ENCODE measurements at places on chromosomes 1 and 21.

GRCh38 chr1:27536767-27537166 is 46.8 kb upstream of the WASF2 start:
- no peak for DNase-seq

DNA sequence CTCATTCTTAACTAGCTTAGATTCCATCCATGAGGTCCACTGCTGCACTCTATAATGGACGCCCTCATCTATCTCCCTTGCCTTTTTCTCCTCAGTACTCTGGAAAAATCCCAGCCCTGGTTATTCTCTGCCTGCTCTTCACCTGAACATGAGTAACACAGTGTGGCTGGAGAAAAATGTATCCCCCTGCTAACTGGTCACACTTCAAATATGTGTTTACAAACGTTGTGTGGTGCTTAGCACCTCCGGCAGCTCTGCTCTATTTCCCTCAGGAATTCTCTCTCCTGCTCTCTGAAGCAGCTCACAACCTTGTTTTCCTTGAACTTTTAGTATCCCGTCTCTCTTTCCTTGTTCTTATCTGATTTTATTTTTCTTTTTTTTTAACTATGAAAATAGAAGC is 4.1 kb downstream of the SCCPDH start:
- peak; percentile 52 for DNase-seq

DNA sequence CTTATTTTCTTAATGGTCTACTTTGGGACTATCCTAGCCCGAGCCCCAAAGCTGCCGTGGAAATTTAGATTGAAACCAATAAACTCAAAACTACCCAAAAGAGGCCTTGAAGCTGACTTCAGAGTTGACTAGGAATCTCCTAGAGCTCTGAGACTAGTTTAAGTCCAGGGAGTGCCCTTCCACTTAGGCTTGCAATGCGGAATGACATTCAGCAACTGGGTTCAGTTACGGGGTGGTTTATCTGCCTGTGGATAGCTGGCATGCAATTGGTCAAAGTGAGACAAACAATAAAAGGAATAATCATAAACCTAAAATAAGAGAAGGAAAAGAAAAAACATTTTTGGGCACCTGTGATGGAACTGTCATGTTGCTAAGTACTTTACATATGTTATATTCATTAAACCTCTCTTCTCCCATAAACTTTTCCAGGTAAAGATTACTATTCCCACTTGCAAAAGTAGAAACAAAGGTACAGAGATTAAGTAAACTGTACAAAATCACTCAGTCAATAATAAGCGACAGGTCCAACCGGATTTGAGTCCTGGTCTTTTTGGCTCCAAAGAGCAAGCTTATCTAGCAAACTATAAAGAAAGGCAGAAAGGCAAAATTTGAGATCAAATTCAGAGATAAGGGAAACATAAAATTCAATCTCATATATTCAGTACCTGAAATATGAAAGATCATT is 56.5 kb downstream of the GPATCH2 start:
- DNase-seq = no peak

DNA sequence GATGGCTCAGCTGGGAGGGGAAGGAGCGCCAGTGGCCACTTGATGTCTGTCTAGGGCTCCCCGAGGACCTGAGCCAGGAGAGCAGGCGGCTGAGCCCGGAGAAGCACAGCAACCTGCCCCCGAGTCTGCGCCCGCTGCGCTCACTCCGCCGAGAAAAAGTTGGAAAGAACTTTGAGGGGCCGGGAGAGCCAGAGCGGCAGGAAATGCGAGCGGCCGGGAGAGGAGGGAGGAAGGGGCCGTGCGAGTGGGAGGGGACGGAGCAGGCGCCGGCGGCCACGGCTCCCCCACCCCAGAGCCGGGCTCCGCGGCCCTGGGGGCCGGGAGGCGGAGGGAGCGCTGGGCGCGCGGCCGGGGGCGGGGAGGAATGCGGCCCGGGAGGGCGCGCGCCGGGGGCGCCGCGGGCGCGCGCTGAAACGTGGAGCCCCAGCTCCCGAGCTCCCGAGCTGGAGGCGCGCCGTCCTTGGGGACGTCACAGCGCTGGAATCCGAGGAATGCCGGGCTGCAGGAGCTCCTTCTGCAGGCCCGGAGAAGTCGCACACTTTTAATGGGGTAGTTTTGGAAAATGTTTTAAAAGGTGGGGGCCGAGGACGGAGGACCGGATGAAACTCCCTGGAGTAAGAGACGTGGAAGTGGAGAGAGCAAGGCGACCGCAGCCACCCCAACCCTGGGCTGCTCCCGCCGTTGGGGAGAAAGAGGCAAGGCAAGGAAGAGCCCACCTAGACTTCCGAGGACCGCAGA is at the start of gene PTPN14:
PTPN14 (minus strand) TSS at position 167 of the 738 bp plus-strand sequence. CDS start 86,799 bp downstream, outside the sequence.
- DNase-seq = no peak

GRCh38 chr1:28208818-28209441 is 23.9 kb downstream of the DNAJC8 start:
- peak; percentile 29 for DNase-seq

DNA sequence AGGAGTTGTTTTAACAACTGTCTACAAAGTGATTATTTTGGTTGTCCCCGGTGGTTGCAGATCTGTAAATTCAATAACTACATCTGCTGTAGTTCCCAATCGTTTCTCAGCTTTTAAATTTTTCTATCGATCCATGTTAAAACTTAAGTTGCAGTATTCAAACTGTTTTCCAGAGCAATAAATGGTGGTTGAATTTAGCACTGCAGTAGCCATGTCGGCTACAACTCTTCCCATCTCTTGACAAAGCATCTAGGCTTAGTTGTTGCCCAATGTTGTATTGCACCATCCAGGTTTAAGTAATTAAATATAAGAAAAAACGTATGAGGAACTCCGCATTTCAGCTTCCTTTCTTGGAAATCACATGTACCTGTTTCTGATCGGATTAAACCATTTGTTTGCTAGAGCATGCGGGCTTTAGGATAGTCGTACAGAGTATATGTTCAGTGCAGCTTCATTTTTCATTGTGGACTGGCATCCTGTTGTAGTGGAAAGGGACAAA is 996 bp downstream of the CNIH4 start:
- DNase-seq = no peak

- no peak for DNase-seq
These were observed 30.0 kb downstream of the ZMYM4 start for GRCh38 chr1:35298464-35298863.

GRCh38 chr1:64664299-64664698 is 80.6 kb upstream of the RAVER2 start:
- DNase-seq = no peak

DNA sequence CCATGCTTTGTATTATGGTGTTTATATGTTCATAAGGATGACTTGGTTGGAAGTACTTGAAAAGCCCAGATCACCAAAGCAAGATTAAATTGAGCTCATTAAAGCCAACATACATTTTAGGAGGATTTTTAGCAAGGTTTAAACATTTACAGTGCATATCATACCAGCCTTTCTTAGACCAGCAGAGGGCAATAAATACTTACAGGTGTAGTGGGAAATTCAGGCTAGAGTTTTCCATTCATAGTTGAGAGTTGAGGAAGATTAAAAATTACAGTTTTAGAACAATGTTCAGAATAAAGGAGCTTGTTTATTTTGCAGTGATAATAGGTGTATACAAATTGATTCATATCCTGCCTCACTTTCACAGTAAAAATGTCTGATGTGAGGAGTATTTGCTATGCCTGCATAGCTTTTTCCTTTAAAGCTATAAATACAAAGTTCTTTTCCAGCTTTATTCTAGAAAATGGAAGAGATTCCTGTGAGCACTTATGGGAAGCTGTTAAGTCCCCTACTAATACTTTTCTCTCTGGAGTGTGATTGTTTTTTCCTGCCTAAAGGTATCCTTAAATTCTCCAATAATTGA is 35.3 kb downstream of the DTL start:
- DNase-seq = peak; percentile 7

GRCh38 chr1:233868461-233868860 is 36.0 kb upstream of the SLC35F3 start:
- no peak for DNase-seq

DNA sequence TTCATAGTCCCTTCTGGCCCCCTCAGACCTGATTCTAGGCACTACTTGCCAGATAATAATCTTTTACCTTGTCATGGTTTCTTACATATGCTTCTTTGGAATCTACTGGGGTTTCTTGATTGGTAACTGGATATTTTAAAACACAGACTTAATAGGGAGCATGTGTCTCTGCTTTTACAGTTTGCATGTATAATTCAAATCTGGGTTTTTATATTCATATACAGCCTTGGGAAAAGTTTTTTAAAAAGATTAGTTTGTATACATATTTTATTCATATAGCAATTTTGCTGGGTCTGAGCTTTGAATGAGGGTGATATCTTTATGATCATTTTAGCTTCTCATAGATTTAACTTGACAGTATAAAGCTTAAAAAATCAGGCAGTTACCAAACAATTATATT is 21.1 kb upstream of the CD1D start:
- no peak for DNase-seq

- peak; percentile 74 for DNase-seq
These were observed 17.7 kb upstream of the PTPRC start for GRCh38 chr1:198620951-198621824.

DNA sequence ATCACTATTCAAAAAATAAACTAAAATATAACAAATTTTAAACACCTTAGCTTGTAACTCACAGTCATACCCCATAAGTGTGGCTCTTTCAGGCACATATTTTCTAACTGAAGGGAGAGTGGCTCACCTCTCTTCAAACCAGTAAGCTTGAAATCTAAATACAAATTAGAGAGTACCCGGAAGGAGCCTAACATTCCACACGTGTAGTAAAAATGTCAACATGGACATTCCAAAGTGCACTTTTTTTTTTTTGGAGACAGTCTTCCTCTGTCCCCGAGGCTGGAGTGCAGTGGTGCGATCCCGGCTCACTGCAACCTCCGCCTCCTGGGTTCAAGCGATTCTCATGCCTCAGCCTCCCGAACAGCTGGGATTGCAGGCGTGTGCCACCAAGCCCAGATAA is 275.6 kb upstream of the ADGRL2 start:
- no peak for DNase-seq

DNA sequence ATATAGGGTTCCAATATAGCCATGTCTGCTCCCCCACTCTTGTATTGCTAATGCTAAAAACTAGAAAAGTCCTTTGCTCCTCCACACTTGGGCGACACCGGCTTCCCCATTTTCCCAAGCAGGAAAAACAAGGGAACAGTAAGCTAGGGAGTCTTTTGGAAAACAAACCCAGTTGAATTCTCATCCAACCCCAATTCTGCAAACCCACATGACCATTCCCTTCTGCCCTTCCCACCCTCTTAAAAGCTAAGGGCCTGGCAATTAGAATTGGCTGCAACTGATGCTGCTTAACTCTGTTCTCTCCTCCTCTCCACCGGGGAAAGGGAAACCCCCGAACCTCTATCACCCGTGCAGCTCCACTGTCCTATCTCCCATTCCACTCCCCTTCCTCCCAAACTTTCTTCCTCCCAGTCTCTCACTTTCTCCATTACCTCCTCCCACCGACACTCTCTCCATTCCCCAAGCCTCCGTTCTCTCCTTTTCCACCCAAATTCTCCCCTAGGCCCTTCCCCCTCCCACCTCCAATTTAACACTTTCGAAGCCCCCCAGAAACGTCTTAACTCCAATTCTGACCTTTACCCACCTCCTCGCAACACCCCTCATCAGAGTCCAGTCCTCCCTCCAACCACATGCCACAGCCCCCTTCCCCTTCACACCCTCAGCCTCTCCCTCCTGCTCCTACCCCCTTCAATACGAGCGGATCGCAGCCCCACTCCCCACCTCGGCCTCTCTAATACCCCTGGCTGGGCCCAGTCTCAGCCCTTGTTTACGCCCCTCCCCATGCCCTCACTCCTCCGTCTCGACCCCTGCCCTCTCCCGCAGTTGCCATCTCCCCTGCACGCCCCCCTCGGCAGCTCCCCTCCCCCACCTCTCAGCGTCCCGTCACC is 701 bp downstream of the DEDD start:
- DNase-seq = no peak

Measured in epithelial cell of proximal tubule (primary cell).